ENCODE measurements at places on chromosomes 4 and X.

- no peak for DNase-seq
Observed at GRCh38 chrX:153845842-153846241, 15.5 kb upstream of the PDZD4 start.

- DNase-seq = no peak
Observed at GRCh38 chr4:120796271-120796670, 126.3 kb downstream of the PRDM5 start.

- DNase-seq = no peak
Observed at GRCh38 chr4:82747686-82748575, 50.7 kb downstream of the SCD5 start.

DNA sequence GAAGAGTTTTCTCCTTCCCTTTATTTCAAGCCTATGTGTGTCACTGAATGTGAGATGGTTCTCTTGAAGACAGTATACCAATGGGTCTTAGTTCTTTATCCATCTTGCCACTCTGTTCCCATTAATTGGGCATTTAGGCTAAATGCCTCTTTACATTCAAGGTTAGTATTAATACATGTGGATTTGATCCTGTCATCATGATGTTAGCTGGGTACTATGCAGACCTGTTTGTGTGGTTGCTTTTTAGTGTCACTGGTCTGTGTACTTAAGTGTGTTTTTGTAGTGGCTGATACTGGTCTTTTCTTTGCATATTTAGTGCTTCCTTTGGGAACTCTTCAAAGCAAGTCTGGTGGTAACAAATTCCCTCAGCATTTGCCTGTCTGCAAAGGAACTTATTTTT is 23.4 kb upstream of the WDR17 start:
- DNase-seq = no peak

- DNase-seq = no peak
Observed at GRCh38 chr4:77538144-77538543, 67.5 kb upstream of the CXCL13 start.

DNA sequence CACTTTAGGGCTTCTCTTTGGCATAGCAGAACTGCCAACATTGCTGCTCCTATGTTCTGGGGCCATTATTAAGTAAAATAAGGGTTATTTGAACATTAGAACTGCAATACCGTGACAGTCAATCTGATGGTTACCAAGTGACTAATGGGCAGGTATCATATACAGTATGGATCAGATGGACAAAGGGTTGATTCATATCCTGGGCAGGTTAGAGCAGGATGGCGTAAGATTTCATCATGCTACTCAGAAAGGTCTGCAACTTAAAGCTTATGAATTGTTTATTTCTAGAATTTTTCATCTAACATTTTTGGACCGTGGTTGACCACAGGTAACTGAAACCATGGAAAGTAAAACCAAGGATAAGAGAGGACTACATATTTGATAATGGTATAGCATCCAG is 40.9 kb downstream of the BRCC3 start:
- DNase-seq = no peak

- no peak for DNase-seq
Observed at GRCh38 chrX:143378851-143379250, 138.4 kb downstream of the SPANXN3 start.

DNA sequence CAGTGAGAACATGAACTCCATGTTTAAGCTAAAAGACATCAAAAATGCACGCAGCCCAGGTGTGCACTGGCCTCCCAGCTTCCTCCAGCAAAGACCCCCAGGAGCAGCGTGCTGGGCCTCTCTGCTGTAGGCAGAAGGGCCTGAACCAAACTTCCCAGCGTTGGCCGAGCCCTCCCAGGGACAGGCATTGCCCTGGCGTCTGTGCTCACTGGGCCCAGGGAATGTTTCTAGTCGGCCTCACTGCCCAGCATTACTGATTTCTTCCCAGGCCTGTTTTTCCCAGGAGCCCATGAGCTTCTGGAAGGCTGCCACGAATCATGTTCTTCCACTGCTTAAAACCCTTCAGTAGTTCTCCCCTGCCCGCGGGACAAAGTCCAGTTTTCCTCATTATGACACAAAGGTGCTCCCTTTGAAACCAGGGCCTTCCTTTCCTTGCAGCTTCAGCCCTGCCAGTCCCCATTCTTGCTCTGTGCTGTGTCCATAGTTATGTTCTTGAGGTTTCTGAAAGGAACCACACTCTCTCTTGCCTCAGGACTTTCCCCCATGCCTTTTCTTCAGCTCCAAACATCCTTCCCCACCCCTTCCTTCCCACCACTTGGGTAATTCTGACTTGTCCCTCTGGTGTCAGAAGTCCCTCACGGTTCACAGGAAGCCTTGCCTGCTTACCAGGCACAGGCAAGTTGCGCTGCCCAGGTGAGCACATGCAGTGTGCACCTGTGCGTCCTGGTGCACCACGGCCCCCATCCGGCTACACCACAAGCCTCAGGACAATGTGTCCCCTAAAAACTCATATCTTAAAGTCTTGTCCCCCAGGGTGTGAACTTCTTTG is 93.4 kb upstream of the ENPP6 start:
- DNase-seq = no peak

DNA sequence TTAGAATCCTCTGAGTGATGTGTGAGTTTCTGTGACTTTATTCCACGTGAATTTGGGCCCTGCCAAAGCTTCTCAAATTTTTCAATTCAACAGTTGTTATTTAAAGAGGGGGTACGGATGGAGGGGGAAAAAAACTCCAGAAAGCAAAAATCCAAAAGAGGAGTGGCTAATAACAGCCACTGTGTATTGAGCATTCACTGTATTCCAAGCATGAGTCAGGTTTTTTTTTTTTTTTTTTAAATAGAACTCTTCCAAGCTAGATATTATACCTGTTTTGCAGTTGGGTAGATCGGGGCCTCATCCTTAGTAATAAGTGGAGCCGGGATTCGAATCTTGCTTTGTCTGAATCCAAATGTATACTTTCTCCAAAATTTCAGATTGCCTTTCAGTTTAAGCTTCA is 6.4 kb upstream of the RHOH start:
- DNase-seq = no peak

DNA sequence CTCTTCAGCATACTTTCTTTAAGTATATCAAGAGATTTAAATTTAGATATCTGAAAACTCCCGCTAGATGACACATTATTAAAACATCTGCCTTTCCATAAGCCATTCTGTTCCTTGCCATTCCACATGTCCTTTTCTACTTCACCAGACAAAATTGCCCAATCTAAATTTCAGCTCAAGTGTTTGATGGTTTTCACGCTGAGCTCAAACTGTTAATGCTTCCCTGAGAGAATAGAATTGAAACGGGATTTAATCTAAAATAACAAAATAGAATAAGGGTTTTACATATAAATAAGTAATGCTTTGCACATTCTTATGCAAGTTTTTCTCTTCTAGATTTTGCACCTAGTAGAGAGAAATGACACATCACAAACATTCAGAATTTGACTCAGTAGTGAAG is 764.5 kb upstream of the TENM3 start:
- no peak for DNase-seq

All from ecto neural progenitor cell (in vitro differentiated cells).